Upper lobe of right lung (tissue), 1 donor: ENCODE measurements at places on chromosomes 16 and 17. TPM values are rescaled to one million over a fixed set of nuclear protein-coding genes. Genes with fewer than 3 reads are reported as not detected.

COPZ2 gene
- total RNA-seq: 24.5 TPM

KRT40 gene
- not detected for total RNA-seq

DPEP2 gene
- 16.4 TPM for total RNA-seq

CRYBA1 gene
- not detected for total RNA-seq

CACNG5 gene
- not detected for total RNA-seq

LPO gene
- total RNA-seq: not detected
